ENCODE measurements at places on chromosomes 5 and 9.

DNA sequence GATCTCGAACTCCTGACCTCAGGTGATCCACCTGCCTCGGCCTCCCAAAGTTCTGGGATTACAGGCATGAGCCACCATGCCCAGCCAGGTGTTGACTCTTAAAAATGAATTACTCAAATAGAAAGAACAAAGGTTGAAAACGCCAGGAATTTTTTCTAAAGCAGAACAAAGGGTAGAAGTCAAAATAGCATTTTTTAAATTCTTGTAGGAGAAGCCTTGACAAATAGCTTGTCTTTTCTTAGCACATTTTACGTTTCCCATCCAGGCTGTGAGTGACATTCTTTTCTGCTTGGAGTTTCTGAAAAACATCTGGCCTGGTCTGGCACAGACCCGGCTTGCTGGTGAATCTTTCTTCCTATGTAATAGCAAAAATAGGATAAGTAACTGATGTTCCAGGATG lies 169.4 kb upstream of the ZNF462 start:
- ATAC-seq: no peak

DNA sequence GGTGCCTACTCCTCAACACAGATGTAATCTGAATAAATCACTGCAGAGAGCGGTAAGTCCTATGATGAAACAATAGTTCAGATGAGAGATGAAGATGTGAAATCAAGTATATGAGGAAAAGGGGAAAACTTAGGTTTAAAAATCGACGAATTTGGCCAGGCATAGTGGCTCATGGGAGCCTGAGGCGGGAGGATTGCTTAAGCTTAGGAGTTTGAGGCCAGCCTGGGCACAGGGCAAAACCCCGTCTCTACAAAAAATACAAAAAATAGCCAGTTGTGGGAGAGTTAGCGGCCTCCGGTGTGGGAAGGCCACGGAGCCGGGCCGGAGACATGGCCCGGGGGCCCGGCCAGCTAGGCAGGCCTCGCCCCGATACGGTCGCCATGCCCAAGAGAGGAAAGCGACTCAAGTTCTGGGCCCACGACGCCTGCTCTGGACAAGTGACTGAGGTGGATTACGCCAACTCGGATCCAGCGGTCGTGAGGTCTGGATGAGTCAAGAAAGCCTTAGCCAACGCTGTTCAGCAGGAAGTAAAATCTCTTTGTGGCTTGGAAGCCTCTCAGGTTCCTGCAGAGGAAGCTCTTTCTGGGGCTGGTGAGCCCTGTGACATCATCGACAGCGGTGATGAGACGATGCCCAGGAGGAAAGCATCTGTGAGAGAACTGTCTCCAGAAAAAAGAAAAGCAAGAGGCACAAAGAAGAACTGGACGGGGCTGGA lies 62.8 kb upstream of the SUB1 start:
- peak; percentile 92 for ATAC-seq

- no peak for ATAC-seq
These were observed 232.3 kb upstream of the TBCA start for GRCh38 chr5:78008356-78008967.

DNA sequence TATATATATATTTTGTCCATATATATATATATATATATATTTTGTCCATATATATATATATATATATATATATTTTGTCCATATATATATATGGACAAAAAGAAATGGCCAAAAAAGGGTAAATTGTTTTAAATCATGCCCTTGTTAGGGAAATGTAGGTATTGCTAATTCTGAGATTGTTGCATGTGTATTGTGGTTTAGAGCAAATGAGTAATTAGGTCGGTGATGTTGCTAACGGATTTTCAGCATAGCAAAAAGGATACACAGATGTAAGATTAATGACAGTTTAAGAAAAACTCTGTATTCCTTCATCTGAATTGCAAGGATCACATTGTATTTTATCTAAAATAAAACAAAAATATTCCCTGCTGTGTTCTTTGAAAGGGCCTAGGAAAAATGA lies 40.2 kb downstream of the OSTF1 start:
- ATAC-seq: no peak

DNA sequence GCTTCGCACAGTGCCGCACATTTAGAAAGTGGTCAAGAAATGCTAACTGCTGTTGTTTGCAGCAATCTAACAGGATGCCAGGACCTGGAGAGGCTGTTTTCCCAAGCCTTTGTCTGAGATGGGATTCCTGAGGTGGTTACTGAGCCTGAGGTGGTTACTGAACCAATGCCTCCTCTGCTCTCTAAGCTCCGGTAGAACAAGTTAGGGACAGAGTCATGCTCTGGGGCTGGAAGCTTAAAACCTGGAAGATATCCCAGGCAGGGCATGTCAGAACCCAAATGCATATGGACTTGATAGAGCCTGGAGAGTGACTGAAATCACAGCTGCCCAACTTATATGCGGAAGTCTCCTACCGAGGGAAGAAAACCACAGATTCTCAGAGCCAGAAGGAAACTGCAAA lies 46.5 kb upstream of the FAT2 start:
- peak; percentile 94 for ATAC-seq

DNA sequence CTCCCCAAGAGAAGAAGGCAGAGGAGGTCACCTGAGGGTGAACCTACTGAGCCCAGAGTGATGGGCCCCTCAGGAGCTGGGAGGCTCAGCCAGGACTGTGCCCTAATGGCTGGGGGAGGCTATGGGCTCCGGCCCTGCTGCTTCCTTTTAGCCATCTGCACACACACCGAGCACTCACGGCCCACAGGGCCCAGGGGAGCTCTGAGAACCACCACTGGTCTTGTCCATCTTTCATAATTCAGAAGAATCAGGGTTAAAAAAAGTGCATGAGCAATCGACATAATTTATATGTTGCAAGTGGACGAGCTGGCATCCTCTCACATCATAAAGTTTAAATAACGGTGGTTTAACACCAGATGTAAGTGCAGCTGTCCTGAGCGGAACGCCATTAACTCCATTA lies 162.1 kb downstream of the FSTL4 start:
- no peak for ATAC-seq

DNA sequence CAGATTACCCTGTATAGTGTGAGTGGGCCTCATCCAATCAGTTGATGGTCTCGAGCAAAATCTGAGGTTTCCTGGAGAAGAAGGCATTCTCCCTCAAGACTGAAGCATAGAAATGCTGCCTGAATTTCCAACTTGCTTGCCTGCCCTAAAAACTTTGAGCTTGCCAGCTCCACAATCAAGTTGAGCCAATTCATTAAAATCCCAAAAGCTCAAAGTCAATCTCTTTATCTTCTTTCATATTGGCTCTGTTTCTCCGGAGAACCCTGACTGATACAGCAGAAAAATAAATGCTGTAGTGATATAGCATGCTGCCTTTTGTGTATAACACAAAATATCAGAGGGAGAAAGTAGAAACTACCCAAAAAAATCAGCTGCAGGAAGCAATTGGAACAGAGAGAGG lies 72.5 kb upstream of the NMUR2 start:
- no peak for ATAC-seq

DNA sequence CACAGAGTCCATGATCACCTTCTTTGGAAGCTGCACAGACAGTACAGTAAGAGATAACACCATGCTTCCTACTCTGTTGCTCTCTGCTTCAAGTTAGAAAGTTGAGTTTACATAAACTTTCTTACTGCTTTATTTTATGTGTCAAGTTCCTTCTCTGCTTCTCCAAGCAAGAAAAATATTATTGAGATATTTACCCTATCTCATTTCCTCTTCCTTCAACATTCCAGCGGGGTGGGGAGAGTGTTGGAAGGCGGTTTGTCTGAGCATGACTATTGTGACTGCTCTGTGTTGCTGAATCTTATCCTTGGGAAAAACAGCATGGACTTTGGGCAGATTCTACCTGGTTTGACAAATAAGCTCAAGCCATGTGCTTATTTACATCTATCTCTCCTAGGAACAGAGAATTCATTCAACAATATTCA lies 66.9 kb upstream of the EPB41L4A start:
- ATAC-seq: no peak

- no peak for ATAC-seq
These were observed 50.1 kb downstream of the ADAMTS2 start for GRCh38 chr5:179294891-179295777.

DNA sequence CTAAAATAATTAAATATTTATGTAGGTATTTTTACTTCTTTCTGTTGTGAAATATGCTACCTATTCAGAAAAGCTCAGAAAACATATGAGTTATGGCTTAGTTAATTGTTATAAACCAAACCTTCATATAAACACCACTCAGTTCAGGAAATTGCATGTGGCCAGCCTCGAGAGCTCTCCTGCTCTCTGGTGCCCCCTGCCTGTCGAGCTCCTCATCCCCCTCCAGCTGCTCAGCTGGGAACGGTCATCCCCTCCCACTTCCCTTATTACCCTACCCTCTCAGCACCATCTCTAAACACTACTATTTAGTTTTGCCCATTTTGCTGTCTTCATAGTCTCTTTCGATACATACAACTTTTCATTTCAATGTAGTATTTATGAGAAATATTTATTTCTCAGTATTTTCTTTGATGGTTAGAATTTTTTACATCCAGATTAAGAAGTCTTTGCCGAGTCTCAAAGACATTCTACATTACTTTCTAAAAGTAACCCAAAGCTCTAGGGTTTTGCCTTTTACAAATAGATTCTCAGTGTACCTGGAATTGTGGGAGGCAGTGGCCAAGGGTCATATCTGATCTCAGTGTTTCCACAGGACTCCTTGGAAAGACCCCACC lies 51.2 kb upstream of the SEMA4D start:
- ATAC-seq: peak; percentile 87

DNA sequence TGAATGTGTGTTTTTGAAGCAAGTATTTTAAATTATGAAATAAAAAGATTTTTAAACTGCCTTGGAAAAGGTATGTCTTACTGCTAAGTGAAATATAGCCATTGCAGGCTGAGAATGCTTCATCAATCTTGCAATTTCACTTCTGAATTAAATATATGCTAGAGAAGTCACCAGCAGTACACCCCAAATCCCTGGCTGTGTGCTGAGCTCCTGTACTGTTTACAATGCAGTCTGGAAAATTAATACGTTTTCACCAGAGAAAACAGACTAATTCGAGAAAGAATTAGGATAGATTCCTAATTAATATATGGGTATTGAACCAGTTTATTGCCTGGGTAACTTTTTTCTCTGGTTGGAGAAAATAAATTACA lies 3.2 kb downstream of the PRDM6 start:
- no peak for ATAC-seq

- ATAC-seq: peak; percentile 69
These were observed 30.2 kb downstream of the SNX18 start for GRCh38 chr5:54547711-54548250.

GRCh38 chr9:98558575-98558974 lies 150.2 kb downstream of the GABBR2 start:
- no peak for ATAC-seq

DNA sequence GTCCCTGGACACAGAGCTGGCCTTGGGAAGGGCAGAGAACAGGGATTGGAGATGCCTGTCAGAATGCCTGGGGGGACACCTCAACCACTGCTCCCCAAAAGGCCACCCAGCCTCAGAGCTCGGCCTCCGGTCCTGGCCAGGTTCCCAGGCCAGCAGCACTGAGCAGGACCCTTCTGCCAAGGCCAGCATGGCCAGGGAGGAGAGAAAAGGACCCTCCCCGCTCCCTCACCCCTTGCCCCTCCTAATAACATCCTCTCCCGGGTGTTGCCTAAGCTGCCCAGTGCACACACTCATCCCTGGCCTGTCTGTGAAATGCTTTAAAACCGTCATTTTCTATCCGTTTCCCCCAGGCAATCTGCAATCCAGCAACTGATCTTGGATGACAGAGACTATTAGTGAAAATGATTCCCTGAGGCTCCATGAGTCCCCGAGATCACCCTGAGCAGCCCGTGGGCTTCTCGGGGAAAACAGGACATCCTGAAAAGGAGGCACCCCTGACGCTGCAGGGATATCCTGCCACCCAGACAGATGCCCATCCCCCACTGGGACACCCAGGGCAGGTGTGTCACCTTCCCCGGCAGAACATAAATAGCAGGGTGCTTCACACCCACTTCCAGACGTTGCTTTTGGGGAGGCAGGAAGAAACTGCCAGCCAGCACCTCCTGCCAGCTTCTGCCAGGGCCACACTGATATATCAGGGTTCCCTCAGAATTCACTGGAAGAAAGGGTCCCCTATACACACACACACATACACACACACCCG lies 75.3 kb downstream of the ADAMTS2 start:
- ATAC-seq: no peak

- no peak for ATAC-seq
These were observed 62.0 kb downstream of the CAVIN4 start for GRCh38 chr9:100639854-100640253.

- peak; percentile 93 for ATAC-seq
These were observed 120.6 kb downstream of the TTLL11 start for GRCh38 chr9:121972501-121972981.

DNA sequence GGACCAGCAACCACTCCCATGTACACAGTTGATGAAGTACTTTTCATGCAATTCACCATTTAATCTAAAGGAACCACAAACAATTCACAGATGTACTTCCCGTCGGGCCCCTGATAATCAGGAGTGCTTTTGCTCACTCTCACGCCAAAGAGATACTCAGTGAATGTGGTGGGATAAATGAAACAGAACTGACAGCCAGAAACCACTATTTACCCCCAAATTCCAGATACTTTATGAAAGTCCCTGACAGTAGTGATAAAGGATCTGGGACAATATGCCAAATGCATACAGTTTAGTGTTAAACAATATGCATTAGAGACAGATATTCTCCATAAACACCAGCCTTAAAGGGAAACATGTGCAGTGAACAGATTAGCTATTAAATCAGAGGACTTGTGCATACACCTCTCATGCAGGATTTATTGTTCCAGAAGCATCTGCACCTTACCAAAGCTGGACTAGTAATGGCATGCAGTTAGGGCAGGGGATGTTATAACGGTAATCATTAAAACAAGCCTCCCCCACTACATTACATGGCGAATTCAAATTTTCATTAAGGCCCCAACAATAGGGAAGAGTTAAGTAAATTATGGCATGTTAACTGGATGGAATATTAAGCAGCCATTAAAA lies 74.0 kb upstream of the SLC25A51 start:
- no peak for ATAC-seq

DNA sequence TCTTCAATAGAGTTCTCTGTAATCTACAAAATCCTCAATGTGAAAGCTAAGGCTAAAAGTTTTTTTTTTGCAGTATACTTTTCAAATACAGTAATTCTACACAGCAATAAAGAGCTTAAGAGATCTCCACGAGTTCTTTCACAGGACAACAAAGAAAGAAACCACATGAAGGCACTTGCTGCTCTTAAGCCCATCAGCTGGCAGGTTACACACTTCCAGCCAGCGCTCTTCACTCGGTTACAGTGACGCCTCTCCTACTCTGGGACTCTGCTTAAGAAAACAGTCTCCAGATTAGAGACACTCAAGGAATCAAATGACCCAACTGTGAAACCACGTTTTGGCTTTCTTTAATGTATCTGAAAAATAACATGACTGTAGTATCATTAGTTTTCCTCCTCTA lies 85.0 kb downstream of the ROR2 start:
- no peak for ATAC-seq

GRCh38 chr5:53023969-53024368 lies 34.8 kb downstream of the ITGA2 start:
- peak; percentile 61 for ATAC-seq

Measured in esophagus mucosa (tissue), 1 donor.